ENCODE measurements at places on chromosomes 7 and 10. TPM values are rescaled to one million over a fixed set of nuclear protein-coding genes. Genes with fewer than 3 reads are reported as not detected.

Gene HOXA1
- total RNA-seq: 3.8 TPM

Gene CYP26C1
- total RNA-seq: not detected

Gene ZNF518A
- 6.4 TPM for total RNA-seq

Gene CPN1
- total RNA-seq: 0.28 TPM

Gene CPA4
- 4.5 TPM for total RNA-seq

Gene HPS6
- 20.8 TPM for total RNA-seq
